ENCODE measurements at places on chromosomes 11 and 22. TPM values are rescaled to one million over a fixed set of nuclear protein-coding genes. Genes with fewer than 3 reads are reported as not detected.
A peak's percentile ranks its signal among the peaks of the same experiment; 100 is the strongest.

Gene LRRN4CL
- total RNA-seq = 1.0 TPM

DNA sequence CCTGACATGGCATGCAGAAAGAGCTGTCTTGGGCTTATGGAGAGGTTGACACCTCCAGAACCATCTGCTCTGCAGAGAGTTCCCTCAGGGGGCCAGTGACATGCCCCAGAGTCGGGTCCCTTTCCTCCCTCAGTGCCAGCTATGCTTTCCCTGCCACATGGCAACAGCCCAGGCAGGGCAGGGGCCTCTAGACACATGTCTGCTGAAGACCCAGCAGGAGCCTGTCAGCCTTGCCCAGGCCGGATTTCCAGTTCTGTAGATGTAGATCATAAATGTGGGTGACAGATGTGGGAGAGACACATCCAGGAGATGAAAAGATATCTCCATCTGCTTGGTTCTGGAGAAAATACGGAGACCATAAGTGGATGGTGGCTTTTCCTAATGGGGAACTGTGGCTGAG lies 25.5 kb downstream of the NAV2 start:
- no peak overlapping the region for H3K27ac ChIP-seq
- no peaks in the 10 kb centered on the region for H3K36me3 ChIP-seq
- H3K4me1 ChIP-seq = peaks cover 32% of the 10 kb centered on the region
- peaks cover 7% of the 10 kb centered on the region for H3K27me3 ChIP-seq

- H3K4me1 ChIP-seq = no peaks in the 10 kb centered on the region
- peak; percentile 71 for DNase-seq
- no peaks in the 10 kb centered on the region for H3K36me3 ChIP-seq
- peaks cover 59% of the 10 kb centered on the region for H3K27me3 ChIP-seq
- no peak overlapping the region for H3K4me3 ChIP-seq
- no peak overlapping the region for H3K27ac ChIP-seq
Measured at GRCh38 chr11:134476435-134477021, 64.5 kb upstream of the B3GAT1 start.

DNA sequence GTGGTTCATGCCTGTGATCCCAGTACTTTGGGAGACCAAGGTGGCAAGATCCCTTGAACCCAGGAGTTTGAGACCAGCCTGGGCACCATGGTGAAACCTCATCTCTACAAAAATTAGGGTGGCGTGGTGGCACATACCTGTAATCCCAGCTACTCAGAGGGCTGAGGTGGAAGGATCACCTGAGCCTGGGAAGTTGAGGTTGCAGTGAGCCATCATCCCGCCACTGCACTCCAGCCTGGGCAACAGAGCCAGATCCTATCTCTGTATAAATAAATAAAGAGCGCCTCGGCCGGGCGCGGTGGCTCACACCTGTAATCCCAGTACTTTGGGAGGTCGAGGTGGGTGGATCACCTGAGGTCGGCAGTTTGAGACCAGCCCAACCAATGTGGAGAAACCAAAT lies 27.9 kb downstream of the TOB2 start:
- H3K4me1 ChIP-seq = peaks cover 8% of the 10 kb centered on the region
- H3K27me3 ChIP-seq = no peaks in the 10 kb centered on the region
- H3K36me3 ChIP-seq = no peaks in the 10 kb centered on the region

Gene PDE2A
- 3.8 TPM for total RNA-seq

Gene MUC6
- 0.38 TPM for total RNA-seq

Gene PDGFB
- total RNA-seq = 2.9 TPM

Gene OR51I1
- not detected for total RNA-seq
